Stimulated activated CD8-positive, alpha-beta memory T cell treated with anti-CD3 and anti-CD28 coated beads, Interleukin-7, amount 100 ng/mL, for 1 hour (primary cell): ENCODE measurements at places on chromosomes 2 and 18.
A peak's percentile ranks its signal among the peaks of the same experiment; 100 is the strongest.

DNA sequence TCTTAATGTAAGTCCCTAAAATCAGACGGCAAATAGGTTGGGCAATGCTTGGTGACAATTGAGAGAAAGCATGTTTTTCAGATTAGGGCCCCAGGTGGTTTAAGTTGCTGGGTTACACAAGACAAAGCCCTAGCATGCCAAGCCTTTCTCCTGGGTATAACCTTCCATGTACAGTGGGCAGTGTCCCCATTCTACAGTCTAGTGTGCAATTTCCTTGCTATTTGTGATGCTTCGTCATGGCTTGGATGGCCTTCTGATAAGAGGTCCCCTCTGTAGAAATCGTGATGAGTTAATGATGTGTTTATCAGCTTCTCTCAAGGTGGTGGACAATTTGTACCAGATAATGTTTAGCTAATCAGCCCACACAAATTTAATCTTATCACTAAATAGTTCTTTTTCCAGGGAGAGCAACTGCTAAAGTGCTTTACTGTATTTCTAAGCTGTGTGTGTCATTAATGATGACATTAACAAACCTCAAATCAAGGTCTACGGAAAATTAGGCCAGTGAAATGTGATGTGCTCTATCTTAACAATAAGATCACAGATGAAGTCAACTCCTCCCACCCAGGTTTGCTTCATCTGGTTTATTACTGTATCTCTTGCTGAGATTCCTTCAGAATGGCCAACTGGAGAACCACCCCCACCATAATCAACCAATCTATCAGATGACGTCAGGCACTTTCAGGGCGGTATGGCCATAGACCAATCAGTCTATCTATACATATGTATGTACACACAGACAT is 61.7 kb downstream of the PLB1 start:
- DNase-seq = no peak

DNA sequence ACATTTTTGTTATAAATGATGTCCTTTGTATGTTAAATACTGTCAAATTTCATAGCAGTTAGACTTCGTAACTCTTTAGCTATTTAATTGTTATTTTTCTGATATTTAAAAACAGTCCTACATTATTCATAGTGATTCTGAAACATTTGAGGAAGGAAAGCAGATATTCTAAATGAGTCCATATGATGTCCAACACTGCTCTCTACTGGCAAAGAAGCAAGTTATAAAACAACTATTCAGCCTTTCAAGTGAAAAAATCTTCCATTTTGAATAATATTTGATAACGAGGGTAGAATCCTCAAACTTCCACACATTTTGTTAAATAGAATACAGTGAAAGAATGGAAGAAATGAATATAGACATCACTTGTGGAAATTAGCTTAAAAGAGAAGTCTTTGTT is 220.8 kb downstream of the GULP1 start:
- no peak for DNase-seq

DNA sequence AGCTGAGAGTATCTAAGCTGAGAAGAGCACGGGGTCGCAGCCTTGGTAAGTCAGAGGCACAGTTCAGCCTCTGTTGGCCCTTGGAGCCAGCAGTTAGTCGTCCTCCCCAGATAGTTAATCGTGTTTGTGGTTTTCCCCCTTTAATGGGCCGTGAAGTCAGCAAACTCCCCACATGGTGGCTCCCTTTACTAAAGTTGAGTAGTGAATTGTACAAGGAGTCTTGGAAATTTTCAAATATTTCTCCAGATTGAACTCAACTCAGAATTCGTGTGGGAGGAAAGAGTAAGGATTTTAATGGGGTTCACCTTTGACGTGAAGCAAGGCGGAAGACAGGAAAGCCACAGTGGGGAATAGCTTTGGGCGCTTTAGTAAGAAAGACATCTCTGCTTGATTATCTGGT is 2.4 kb upstream of the ADCYAP1 start:
- DNase-seq = no peak

GRCh38 chr2:11498543-11499034 is 32.6 kb upstream of the E2F6 start:
- DNase-seq = no peak

DNA sequence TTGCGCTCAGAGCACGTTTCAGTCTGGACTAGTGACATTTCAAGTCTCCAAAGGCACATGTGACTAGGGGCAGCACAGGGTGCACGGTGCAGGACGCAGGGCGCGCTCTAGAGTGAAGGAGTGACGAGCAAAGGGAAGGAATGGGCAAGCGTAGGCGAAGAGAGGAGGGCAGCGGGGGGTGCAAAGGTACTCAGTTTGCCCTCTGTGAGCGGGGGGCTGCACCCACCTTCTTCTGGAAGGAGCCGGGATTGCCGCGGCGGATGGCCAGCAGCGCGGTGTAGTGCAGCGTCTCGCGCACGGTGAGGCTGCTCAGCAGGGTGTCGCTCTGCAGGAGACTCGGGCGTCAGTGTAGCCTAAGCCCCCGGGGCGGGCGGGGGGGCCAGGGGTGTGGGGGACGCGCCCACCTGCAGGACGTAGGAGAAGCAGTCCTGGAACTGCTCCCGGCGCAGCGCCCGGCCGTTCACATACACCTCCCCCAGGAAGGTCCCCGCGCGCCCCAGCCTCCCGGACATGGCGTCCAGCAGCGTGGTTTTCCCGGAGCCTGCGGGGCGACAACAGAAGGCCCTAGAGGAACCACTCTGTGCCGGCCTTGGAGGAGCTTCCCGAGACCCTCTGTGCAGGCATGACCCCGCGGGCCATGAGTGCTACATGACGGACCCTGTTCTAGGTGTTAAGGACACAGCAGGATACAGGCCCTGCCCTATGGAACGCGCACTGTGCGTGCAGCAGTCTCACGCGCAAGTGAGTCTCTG is 6.9 kb downstream of the ABCG5 start:
- DNase-seq = no peak

- no peak for DNase-seq
Measured at GRCh38 chr18:25814841-25815458, 275.5 kb downstream of the SS18 start.

GRCh38 chr2:180763263-180763989 is 217.0 kb upstream of the UBE2E3 start:
- DNase-seq = no peak

GRCh38 chr2:111970453-111970852 is 72.0 kb downstream of the MERTK start:
- no peak for DNase-seq

DNA sequence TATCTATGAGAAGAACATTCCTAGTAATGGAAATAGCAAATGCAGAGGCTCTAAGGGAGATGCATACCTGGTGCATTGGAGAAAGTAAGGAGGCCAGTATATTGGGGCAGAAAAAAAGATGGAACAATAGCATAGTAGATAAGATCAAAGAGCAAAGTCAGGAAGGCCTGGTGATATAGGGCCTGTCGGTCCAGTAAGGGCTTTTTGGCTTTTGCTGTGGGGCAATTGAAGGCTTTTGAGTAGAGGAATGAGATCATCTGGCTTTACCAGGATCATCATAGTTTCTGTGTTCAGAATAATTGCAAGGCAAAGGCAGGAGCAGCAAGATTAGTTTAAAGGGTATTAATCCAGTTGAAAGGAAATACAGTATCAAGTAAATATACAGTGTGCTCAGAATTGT is 111.8 kb downstream of the EHBP1 start:
- no peak for DNase-seq

DNA sequence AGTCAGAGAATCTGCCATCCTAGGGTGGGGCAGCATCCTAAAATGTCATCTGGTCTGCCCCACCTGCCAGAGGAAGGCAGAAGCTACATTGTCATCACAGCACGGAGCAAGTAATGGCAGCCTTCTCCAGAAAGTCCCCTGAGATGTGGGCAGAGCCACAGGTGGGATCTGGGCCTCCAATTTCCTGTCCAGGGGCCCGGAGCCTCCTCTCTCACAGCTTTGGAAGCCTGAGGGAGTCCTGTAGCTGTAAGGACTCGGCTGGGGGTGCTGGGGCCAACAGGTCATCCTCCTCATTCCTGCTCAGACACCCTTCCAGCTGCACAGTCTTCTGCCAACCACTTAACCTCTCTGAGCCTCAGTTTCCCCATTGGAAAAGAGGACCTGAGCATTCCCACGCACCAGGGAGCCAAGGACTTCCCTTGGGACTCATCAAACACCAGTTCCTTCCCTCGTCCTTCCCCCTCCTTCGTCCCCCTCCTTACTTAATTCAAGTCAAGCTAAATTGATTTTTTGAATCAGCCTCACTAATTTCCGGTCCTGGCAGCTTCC is 48.6 kb upstream of the ID2 start:
- no peak for DNase-seq

DNA sequence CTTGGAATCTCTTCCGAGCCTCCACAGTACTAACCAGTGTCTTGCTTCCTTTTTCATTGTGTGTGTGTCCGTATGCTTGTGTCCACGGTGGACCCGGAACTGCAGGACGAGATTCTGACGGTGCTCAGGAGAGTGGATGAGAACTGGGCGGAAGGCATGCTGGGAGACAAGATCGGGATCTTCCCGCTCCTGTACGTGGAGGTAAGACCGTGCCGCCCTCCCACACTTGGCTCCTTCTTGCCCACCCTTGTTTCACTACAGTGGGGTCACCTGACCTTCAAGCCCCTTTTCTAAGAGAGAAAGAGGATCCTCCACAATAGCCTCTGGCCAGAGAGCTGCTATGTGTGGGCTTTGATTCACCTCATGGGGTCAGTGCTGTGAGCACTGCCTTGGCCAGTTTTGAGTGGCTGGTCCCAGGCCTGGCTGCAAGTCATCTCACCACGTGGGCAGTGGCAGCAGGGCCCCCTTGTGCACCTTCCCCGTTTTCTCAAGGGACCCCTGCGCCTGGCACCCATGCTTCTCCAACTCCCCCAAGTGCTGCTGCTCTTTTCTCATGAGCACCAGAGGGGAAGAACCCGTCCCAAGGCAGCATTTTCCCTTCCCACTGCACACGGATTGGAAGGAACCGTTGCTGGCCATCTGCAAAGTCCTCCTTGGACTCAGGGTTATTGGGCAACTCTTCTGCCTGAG is 242.1 kb downstream of the SEPTIN10 start:
- DNase-seq = no peak

- no peak for DNase-seq
Measured at GRCh38 chr2:101930019-101930418, 61.7 kb upstream of the IL1R2 start.

DNA sequence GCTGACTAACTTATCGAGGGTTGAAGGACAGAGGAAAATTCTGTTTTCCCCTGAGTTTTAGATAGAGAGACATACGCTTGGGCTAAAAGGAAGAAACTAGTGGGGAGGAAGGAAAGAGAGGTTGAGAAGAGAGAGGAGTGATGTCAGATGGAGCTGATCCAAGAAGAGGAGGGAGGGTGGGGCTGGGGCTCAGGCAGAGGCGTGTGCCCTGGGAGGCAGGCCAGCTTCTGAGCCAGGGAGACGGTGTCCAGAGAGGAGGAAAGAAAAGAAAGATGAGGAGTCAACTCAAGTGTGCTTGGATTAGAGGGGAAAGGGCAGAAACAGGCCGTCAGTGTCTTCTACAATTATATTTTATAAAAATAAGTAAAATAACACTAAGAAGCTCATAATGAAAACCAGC is 56.2 kb downstream of the EMILIN2 start:
- DNase-seq = no peak

- DNase-seq = no peak
Measured at GRCh38 chr2:2260696-2261268, 70.3 kb downstream of the MYT1L start.

GRCh38 chr2:215290980-215291599 is 20.8 kb upstream of the ATIC start:
- no peak for DNase-seq

DNA sequence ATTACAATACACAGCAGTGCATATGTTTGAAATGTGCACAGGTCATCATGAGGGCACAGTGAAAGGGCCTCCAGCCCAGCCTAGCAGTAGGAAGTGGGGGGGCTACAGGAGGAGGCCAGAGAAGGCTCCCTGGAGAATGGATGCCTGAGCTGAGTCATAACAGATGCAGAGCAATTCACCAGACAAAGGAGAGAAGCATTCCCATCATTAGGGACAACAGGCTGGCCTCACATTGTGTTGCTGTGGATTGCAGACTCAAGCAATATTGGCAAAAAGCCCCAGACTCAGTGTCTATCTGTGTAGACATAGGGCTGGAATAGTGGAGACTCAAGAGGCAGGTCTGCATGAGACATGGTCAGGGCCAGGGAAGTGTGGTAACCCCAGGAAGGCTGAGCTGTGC is 329.9 kb downstream of the DLGAP1 start:
- no peak for DNase-seq

DNA sequence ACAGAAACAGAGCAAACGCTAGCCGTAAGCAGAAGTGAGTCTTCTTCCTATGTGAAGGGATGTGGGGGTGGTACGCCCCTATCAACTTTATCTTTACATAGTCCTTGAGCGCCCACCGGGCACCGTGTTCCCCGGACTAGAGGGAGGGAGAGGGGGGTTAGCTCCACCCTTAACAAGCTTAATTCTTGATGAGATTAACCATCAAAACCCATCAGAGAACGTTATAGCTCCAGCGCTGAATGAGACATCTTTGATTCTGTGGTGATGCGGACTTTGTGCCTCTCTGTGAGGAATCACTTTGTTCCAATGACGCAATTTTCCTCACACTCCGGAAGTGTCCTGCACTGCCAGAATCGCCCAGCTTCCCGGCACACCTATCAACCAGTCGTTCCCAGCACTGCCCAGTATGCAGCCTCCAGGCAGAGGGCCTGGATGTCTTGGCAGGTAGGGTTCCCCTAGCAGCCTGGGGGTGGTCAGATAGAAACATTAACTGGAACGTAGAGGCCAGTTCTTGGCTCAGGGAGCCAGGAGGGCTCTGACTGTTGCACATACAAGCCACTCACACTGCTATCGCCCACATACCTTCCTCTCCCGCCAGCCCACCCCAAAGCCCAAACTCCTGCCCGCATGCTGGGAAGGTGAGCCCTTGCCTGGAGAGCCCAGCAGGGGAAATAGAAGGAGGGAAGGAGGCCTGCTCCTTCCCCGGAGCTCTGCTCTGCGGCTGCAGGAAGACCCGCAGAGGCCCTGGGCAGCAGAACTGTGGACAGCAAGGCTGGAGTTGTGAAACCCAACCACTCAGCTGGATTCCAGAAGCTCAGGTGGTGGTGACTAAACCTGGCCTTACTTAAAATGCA is 1.9 kb upstream of the ODC1 start:
- DNase-seq = no peak

DNA sequence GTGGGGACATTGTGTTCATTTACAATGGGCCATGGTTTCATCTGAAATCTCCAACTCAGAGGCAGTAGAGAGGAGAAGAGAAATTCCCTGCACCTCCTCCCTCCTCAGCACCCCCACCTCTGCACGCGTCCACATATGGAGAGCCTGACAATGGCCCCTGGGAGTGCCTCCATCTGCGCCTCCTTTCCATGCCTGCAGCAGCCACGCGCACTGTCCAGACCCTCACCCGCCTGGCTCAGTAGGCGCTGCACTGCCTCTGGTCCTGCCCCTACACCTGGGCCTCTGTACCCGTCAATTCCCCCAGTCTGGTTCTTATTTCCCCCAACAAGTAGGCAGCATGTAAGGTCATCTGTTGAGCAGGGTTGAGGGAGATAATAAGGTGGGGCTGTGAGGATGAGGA is 23.8 kb downstream of the MPHOSPH10 start:
- no peak for DNase-seq

GRCh38 chr2:110678457-110679336 is 834 bp upstream of the BUB1 start:
- DNase-seq = peak; percentile 11

DNA sequence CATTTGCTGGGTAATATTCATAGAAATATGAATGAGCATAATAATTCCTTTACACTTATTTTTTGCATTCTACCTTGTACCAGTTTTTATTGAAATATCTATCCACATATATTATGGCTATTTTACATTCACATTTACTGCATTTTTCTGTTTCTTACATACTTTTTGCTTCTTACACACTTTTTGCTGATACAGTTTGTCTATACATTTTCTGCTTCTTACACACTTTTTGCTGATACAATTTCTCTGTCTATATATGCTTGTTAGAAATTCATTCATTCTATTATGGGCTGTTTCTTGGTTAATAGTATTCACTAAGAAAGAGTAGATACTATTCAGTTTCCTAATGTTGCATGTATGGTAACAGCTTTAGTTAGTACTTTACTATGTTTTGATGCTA is 16.9 kb upstream of the STAMBP start:
- DNase-seq = no peak
